K562 (cell line): ENCODE measurements at places on chromosomes 1 and 21. TPM values are rescaled to one million over a fixed set of nuclear protein-coding genes. Genes with fewer than 3 reads are reported as not detected.

DNA sequence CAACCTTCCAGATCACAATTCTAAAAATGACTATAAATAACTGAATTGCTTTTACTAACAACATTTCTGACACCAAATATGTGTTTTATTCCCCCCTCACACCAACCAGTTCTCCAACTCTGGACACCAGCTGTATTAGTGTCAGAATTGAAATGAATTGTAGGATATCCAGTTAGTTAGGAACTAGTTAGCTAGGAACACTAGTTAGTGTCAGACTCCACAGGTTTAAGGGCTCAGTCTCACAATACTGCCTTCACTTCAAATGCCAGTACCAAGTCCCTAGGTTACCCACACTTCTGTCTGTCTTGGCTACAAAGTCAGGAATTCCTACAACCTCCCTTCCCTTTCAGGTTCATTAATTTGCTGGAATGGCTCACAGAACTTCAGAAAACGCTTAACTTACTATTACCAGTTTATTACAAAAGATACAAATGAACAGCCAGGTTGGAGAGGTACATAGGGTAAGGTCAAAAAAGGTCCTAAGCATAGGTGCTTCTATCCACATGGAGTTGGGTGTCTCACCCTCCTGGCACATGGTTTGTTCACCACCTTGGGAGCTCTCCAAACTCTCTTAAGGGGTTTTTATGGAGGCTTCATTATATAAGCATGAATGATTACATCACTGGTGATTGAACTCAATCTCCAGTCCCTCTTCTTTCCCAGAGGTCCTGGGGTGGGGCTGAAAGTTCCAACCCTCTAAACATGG lies 4.2 kb downstream of the STXBP3 start:
- no peaks in the 10 kb centered on the region for H3K27me3 ChIP-seq
- no peak overlapping the region for H3K4me3 ChIP-seq
- no peak overlapping the region for H3K27ac ChIP-seq
- peaks cover 29% of the 10 kb centered on the region; the same call in 2 of the 3 replicates for H3K36me3 ChIP-seq
- DNase-seq, result no peak

DNA sequence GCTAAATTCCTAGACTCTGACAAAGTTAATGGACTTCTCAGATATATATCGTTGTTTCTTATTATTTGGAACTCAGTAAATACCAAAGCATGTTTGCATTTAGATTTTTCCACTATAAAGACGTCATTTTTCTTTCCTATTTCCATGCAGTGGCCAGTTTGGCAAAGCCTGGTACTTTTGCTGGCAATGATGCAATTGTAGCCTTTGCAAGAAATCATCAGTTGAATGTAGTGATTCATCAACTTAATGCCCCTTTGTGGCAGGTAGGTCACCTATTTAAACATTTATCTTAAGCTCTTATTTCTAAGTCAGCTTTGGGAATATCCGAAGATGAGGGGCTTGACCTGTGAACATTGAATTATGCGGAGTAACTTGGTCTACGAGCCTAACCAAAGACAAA lies 12.0 kb downstream of the OTUD3 start:
- DNase-seq, result no peak
- no peaks in the 10 kb centered on the region for H3K27me3 ChIP-seq
- H3K27ac ChIP-seq, result no peak overlapping the region

- no peak for DNase-seq
- no peak overlapping the region for H3K4me3 ChIP-seq
- no peaks in the 10 kb centered on the region for H3K27me3 ChIP-seq
- peaks cover 20% of the 10 kb centered on the region for H3K4me1 ChIP-seq
- no peaks in the 10 kb centered on the region for H3K36me3 ChIP-seq
These were observed 2.1 kb downstream of the PMVK start for GRCh38 chr1:154934358-154934948.

DNA sequence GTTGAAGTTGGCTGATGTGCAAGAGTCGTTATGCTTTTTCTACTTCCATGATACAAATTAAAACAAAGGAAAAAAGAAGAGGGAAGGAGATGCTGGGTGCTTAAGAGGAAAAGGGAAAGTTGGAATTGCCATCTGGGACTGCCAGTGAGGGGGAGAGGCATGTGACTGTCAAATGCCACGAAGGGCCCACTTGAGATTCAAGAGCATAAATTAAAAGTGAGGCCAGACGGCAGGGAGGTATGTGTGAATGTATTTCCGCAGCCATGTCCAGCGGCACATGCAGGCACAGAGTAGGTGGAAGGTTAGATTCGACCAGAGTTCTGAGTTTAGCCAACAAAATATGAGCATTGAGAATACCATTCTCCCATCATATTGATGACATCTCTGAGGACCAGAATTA lies 32.0 kb downstream of the NFASC start:
- H3K36me3 ChIP-seq, result no peaks in the 10 kb centered on the region
- H3K27ac ChIP-seq, result no peak overlapping the region
- no peaks in the 10 kb centered on the region for H3K4me1 ChIP-seq
- DNase-seq, result no peak
- H3K27me3 ChIP-seq, result peaks cover 33% of the 10 kb centered on the region

- H3K27me3 ChIP-seq, result no peaks in the 10 kb centered on the region
- peaks cover 7% of the 10 kb centered on the region; the same call in 1 of the 2 replicates for H3K4me1 ChIP-seq
- DNase-seq, result peak; percentile 51
- peak overlapping the region; percentile 51; the same call in 2 of the 3 replicates for H3K27ac ChIP-seq
- H3K36me3 ChIP-seq, result peaks cover 4% of the 10 kb centered on the region; the same call in 1 of the 3 replicates
These were observed 20.6 kb downstream of the RERE start for GRCh38 chr1:8796812-8797211.

- H3K4me3 ChIP-seq, result no peak overlapping the region
- DNase-seq, result no peak
- no peak overlapping the region for H3K27ac ChIP-seq
These were observed 18.8 kb upstream of the PWP2 start for GRCh38 chr21:44088401-44088780.

DNA sequence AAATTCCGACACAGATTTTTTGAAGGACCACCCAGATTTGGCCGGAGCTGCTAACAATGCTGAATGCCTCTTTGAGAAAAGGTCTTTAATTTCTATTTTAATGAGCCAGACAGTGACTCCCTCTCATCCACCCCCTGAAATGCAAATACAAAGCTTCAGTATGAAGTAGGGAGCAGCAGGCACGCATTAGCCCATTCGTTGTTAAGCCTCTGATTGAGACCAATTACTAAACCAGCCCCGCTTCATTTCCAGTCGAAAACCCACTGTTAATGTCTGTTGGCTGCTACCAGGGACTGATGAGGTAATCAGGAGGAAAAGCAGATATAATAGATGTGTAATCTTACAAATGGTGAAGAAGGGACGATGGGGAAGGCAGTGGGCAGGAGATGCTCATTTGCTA lies 4.8 kb upstream of the C8A start:
- H3K27ac ChIP-seq, result no peak overlapping the region
- H3K4me3 ChIP-seq, result no peak overlapping the region
- no peak for DNase-seq
- no peaks in the 10 kb centered on the region for H3K36me3 ChIP-seq

DNA sequence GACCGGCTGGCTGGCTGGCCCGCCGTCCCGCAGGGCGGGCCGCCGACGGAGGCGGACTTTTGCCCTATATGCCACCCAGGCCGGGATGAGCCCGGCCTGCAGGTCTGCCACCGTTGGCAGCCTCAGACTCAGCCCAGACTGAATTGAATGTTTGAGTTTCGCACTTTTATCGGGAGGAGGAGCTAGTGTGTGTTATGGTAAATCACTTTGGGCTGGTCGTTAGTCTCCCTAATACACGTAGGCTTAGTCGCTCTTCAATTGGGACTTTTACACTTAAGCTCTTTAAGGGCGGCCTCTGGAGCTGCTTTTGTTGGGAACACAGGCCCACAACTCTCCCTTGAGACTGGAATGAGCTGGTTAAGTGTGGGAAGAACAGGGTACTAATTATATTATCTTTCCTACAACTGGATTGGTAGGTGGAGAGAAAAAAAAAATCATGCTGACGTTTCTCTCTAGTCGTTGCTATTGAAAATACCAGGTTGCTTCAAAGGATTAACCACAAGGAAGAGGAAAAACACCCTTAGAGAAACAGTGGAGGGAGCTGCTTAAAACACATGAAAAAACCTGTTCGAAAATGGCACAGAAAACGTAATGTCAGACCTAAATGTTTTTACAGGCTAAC lies 1.4 kb upstream of the IRF2BP2 start:
- H3K36me3 ChIP-seq, result peaks cover 17% of the 10 kb centered on the region; the same call in 2 of the 3 replicates
- DNase-seq, result peak; percentile 57
- peaks cover 41% of the 10 kb centered on the region for H3K4me1 ChIP-seq
- H3K4me3 ChIP-seq, result no peak overlapping the region

DNA sequence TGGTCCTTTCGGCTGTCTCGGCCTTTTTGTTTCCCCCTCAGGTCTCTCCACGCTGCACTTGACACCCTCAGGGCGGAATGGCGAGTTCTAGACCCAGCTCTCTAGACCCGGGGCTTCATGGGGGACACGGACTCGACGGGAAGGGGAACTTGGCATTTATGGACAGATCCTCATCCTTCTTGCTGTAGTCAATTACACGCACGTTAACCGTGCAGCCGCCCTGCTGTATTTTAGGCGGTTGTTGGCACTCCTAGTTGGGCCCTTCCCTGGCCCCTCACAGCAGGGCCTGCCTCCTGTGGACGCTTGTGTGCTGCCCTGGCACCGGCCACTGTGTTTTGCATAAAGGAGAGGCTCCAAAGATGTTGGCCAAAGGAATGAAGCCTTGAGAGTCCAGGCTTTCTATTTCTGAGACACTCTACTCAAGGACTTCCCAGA lies 558 bp upstream of the BTG3 start:
- peaks cover 15% of the 10 kb centered on the region for H3K4me1 ChIP-seq
- peak overlapping the region; percentile 93 for H3K4me3 ChIP-seq
- DNase-seq, result no peak
- H3K36me3 ChIP-seq, result peaks cover 27% of the 10 kb centered on the region; the same call in 2 of the 3 replicates
- peaks cover 5% of the 10 kb centered on the region; the same call in 1 of the 2 replicates for H3K27me3 ChIP-seq

- no peaks in the 10 kb centered on the region for H3K27me3 ChIP-seq
- peaks cover 44% of the 10 kb centered on the region for H3K36me3 ChIP-seq
- peaks cover 24% of the 10 kb centered on the region for H3K4me1 ChIP-seq
- no peak overlapping the region for H3K27ac ChIP-seq
- peak overlapping the region; percentile 91 for H3K4me3 ChIP-seq
These were observed 1.2 kb downstream of the ETV3 start for GRCh38 chr1:157137046-157137407.

DNA sequence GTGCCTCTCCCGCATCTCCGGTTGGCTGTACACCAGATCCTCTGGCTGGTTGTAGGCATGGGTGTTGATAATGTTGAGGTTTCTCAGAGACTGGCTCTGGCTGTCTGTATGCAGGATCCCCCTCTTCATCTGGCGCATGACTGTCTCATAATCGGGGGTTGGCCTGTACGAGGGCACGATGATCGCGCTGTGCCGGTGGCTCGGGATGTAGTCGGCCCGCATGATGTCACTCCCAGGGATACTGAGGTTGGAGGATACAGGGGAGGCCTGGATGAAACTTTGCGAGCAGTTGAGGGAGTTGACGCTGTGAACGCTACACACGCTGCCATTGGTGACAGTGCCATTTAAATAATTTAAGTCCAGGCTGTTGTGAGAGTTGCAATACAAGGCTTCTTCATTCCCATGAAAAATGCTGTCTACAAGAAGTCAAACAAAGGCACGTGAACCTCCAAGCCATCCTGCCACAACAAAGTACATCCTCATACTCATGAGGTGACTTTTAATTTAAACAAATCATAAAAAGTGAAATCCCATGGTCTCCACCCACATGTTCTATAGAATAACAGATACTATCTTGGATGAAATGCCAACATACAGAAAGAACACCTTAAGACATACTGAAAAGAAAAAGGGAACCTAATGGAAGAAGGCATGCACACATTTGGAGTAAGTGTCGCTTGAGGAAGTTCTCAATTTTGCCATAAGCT lies 103.6 kb downstream of the SMYD2 start:
- no peak overlapping the region for H3K4me3 ChIP-seq
- H3K36me3 ChIP-seq, result no peaks in the 10 kb centered on the region
- peaks cover 39% of the 10 kb centered on the region for H3K27me3 ChIP-seq
- no peak for DNase-seq

DNA sequence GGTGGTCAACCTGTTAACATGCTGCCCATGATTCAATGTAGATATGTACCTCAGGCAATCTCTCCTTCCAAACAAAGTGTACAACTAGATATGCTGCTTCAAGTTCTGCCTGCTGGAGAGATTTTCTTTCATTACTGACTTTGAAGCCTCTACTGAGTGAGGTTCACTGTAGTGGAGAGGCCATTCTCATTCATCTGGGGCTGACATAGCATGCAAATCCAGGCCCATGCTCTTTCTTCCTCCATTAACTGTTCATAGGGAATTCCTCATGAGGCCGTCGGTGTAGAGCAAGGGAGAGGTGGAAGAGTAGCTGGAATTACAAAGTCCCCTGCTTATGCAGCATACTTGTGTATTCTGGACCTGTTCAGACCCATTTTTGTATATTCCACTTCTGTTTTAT lies 38.6 kb downstream of the VANGL2 start:
- H3K27me3 ChIP-seq, result no peaks in the 10 kb centered on the region
- no peak overlapping the region for H3K4me3 ChIP-seq
- DNase-seq, result no peak
- H3K36me3 ChIP-seq, result no peaks in the 10 kb centered on the region

- no peak overlapping the region for H3K4me3 ChIP-seq
- no peaks in the 10 kb centered on the region for H3K4me1 ChIP-seq
- no peak overlapping the region for H3K27ac ChIP-seq
- DNase-seq, result no peak
These were observed 1078.5 kb upstream of the ADGRL4 start for GRCh38 chr1:80085067-80085466.

- no peak for DNase-seq
- no peak overlapping the region for H3K4me3 ChIP-seq
- H3K36me3 ChIP-seq, result no peaks in the 10 kb centered on the region
- H3K4me1 ChIP-seq, result no peaks in the 10 kb centered on the region
- H3K27me3 ChIP-seq, result no peaks in the 10 kb centered on the region
These were observed 229.7 kb upstream of the FMN2 start for GRCh38 chr1:239861985-239862384.

The MEGF6 gene
- total RNA-seq, result 0.40 and 1.7 TPM in 2 replicates

The SLC6A17 gene
- total RNA-seq, result not detected in 2 replicates

The PPM1J gene
- 5.1 and 7.1 TPM in 2 replicates for total RNA-seq

The CTTNBP2NL gene
- 1.4 and 1.6 TPM in 2 replicates for total RNA-seq

The NUP210L gene
- not detected in 2 replicates for total RNA-seq

The RYR2 gene
- total RNA-seq, result 0.13 and 0.18 TPM in 2 replicates

The LCE1E gene
- total RNA-seq, result not detected in 2 replicates

The KCNJ15 gene
- total RNA-seq, result 0.69 and 2.5 TPM in 2 replicates

The SLC44A3 gene
- not detected in 2 replicates for total RNA-seq

The KIFAP3 gene
- total RNA-seq, result 12.1 and 13.0 TPM in 2 replicates

The ERO1B gene
- 5.3 and 6.2 TPM in 2 replicates for total RNA-seq

The HPCAL4 gene
- total RNA-seq, result 0.04 TPM in 2 replicates
